Stimulated activated CD4-positive, alpha-beta T cell treated with anti-CD3 and anti-CD28 coated beads, Interleukin-2, amount 100 ng/mL, for 48 hours (primary cell): ENCODE measurements at places on chromosomes 11 and 22.

- DNase-seq: no peak
Measured at GRCh38 chr11:65997286-65997685, 4.7 kb downstream of the EIF1AD start.

DNA sequence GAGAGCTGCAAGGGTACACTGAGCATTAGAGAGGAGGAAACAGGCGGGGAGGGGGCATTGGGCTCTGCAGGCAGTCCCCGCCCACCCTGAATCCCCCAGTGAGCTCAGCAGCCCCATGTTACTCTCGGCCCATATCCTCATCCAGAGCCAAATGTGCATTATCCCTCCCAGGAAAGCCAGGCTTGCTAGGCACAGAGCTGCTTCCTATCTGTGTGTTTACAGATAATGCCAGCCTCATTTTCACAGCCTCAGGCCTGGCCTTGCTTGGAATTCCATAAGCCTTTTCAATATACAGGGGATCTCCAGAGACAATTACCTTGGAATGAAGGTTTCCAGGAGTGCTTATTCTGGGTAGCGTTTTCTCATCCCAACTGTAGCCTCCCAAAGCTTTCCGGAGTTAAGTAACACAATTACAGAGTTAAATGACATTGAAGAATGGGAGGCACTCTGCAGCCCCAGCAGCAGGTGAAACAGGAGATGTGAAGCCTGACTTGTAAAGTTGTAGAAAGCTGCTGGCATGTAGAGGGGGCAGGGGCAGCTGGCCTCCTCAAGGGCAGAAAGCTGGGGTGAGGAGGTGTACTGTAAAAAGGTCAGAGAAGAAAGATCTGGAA is 91.5 kb upstream of the TBCEL start:
- DNase-seq: no peak

GRCh38 chr11:16469968-16470367 is 113.6 kb upstream of the SOX6 start:
- DNase-seq: no peak

- DNase-seq: no peak
Measured at GRCh38 chr11:14336507-14337503, 22.2 kb downstream of the RRAS2 start.

DNA sequence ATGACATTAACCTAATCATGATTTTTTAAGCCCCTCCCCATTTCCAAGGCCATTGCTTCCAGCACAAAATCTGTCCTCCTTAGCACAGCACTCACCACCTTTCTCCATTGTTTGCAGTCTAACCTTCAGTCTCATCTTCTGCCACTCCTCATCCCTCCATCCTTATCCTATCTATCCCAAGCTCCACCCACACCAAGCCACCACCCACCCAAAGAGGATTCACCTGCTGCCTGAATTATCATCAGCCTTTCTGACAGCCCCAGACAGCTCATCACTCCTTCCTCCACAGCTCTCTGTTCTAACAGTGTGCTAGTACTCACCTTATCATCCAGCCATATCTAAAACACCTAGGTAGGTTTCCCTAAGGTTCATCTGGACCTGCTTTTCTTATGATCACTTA is 20.7 kb upstream of the SMCO4 start:
- DNase-seq: no peak

DNA sequence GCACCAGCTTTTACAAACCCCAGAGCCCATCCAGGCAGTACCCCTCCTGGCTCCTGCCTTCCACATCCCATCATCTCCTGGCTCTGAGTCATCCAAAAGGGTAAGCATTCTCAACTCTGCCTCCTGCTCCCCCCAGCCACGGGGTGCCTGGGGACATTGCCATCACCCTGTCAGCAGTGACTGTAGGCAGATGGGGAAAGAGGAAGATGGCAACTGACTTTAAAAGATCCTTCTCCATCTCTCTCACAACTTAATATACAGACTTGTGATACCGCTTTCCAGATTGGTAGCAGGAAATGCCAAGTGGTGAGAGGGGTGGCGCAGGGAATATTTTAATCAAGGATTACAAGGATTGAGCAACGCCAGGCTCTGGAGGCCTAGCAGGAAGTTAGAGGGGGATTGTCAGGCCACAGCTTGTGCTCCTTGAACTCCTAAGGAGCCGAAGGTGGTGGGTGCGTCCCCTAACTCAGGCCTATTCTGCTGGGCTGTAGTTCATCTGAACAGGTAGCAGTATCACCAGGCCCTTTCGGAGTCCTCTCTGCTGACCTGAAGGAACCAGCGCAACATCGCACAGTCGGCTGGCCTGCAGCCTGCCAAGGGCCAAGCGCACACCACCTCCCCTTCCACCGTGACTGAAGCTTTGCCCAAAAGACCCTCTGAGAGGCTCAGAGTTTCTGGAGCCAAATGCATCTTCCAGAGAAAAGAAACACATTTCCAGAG is 83.3 kb downstream of the ZC3H12C start:
- no peak for DNase-seq

- no peak for DNase-seq
Measured at GRCh38 chr22:36194971-36195370, 6.6 kb downstream of the APOL4 start.

GRCh38 chr11:19907008-19907579 is 194.5 kb downstream of the NAV2 start:
- no peak for DNase-seq

DNA sequence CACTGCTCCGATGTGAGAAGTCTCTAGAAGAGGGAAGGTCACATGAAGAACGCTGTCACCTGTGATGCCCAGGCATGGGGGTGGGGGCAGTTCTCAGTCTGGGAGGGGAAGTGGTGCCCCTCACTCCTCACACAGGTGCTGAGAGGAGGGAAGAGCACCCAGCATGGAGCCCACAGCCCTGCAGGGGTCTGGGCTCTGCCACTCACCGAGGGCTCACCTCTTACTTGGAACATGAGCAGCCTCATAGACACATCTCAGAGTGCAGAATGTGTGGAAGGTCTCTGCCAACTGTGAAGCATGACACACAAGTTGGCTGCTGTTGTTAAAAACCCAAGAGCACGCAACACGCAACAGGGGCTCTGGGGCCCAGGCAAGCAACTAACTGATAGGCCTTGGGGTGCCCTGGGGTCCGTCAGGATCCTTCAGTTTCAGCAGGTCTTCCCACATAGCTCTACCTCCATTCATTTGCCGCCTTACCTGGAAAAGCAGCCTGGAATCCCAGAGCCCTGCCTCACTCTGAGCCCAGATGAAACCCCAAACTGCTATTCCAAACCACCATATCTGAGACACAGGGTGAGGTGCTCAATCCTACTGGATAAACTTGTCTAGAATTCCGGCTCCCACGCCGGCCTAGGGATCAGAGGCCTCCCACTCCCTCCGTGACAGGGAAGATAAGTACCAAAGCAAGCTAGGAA is 17.5 kb upstream of the TMPRSS4 start:
- no peak for DNase-seq

DNA sequence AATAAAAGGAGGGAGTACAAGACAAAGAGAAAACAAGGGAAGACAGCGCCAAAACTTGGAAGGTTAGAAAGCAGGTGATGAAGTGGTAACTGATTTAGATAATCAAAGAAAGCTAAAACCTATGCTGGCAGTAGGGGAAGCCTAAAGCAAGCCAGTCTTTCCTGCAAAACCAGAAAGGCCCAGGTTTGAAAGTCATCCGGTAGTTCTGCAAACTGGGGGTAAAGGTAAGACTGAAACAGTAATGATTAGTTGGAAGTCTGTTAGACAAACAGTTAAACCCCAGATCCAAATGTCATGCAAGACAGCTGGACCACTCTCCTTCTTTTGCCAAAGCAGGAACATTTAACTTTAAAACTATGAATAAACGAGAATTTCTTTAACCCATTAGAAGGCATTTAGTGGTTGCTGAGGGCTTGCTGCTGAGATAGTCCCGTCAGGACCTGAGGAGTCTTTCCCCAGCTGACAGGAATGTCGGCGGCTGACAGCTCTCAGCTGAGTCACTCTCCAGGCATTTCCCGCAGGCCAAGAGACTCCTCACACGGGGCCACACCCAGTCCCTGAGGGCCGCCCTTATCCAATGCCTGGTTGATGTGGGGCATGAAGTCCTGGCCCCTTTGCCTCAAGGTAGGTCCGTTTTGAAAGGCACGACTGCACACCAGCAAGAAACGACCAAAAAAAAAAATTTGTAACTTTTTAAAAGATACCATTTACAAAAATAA is 36.3 kb upstream of the CFAP300 start:
- no peak for DNase-seq

- DNase-seq: no peak
Measured at GRCh38 chr11:8766043-8766987, 83.7 kb downstream of the RPL27A start.

DNA sequence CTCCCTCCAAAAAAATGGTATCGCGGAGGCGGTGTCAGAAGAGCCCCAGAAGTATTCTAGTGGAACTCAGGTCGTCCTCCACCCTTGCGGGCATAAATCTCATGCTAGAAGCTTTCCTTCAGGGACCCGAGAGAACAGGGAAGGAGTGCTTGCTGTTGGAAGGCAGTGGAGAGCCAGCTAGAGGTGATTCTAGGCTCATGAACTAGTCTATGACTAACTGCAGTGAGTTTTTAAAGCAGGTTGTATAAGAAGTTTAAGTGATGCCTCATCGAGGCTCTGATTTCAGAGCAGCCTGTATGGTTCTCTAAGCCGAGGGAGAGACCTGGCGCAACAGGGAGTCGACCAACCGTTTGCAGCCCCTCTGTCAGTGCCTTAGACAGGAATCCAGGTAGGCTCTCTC is 85.7 kb downstream of the TBC1D22A start:
- no peak for DNase-seq

DNA sequence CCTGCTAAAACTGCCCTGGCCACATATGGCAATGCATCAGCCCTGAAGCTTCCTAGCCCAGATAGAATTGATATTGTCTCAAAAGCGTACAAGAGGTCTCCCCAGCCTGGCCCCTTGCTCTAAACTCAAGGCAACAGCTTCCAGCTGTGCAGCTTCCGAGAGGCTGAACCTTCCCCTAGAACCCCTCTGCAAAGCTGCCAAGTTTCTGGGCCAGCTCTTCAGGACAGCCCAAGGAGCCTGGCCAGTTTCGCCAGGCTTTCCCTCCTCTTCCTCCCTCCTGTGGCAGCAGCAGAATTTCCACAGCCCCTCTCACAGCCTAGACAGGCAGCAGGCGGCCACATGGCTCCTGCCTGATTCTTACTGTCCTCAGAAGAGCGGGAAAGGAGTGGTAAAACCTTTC is 34.5 kb downstream of the NUMA1 start:
- DNase-seq: no peak

DNA sequence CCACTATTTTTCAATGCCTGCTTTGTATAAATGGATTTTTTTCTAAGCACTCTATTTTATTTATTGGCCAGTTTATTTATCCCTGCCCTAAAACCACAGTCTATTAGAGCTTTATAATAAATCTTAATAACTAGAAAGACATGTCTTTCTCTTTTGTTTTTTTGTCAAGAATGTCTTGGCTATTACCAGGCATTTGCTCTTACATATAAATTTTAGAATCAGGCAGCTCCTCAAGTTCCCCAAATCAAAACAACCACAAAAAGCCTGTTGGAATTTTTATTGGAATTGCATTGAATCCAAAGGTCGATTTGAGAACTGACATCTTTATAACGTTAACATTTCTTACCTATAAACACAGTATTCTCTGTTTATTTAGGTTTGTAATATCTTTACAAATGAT is 85.8 kb upstream of the SC5D start:
- no peak for DNase-seq

GRCh38 chr11:41282395-41282794 is 177.1 kb downstream of the LRRC4C start:
- DNase-seq: no peak

DNA sequence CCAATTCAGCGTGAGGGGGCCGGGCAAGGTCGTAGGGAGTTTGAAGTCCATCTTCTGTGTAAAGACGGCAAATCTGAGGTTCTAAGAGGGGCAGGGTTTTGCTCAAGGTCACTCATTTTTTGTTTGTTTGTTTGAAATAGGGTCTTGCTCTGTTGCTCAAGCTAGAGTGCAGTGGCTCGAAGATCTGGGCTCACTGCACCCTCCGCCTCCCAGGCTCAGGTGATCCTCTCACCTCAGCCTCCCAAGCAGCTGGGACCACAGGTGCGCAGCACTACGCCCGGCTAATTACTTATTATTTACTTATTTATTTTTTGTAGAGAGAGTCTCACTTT is 355 bp upstream of the AP1B1 start:
- DNase-seq: no peak

DNA sequence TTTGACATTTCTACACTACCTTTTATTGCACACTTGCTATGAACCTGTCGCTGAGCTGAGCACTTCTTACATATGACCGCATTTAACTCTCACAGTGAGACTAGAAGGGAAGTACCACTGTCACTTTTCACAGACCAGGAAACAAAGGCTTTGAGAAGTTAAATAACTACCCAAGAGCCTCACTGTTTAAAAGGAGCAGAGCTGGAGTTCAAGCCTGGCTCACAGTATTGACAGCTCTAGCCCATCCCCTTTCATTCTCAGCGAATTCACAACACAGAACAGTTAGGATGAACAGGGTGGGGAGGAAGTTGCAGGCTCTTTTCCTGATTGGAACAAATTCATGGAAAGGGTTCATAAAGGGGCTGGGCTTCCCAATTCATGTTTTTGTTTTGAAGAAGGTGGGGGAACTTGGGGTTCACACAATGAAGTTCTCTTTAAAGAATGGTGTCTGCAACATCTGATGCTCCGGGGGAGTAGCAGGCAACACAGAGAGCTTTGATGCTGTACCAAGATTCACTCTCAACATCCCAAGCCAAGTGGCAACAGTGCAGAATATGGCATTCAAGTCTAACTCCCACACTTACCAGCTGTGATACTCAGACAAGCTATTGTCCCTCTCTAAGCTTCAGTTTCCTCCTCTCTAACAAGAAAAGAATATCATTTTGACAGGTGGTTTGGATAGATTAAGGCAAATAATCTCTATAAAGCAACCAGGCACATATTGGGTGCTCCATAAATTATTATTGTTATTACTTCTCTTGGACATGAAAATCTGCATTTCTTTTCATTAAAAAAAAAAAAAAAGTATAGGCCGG is 17.2 kb downstream of the SCGB1A1 start:
- DNase-seq: no peak
